ENCODE measurements at places on chromosomes 5 and 9.

DNA sequence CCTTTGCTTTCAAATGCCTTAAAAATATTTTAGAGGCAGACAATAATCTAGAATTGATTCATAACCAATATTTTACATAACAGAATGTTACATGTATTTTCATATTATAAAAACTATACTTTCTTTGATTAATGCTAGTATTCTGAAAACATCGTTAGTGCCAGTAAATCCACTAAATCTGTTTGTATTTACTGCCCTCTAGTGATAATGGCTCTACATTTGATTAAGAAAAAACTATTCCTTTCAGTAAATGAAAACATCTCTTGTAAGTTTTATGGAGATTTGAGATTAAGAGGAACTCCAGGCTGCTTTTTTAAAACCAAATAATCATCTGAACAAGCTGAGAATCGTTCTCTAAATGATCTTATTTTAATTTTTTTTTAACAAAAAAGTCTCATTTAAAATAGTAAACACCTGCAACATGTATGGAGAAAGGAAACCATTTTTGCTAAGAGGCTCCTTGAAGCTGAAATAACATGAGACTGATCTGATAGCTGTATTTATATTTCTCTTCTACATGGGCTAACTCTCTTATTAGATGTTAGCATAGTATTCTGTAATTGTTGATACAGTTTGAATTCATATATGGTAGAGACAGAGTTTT is 424.7 kb downstream of the RAB3C start:
- DNase-seq, result no peak

DNA sequence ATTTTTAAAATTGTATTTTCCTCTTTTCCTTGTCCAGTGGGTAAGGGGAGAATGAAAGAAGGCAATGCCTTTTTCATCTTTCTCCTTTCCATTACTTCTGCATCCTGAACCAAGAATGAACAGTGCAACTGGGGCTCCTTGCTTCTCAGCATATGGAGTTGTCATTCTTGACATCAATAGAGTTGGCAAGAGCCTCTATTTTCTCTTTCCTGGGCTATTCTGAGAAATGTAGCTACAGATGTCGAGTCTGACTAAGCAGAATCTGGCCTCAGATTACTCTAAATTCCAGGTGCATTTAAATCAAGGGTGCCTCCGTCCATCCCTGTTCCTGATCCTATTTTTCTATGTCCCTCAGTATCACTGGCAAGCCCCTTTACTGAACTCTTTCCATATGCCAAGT is 244.8 kb downstream of the GLIS3 start:
- no peak for DNase-seq

GRCh38 chr9:94213511-94214124 is 45.5 kb upstream of the ZNF169 start:
- DNase-seq, result peak; percentile 67

DNA sequence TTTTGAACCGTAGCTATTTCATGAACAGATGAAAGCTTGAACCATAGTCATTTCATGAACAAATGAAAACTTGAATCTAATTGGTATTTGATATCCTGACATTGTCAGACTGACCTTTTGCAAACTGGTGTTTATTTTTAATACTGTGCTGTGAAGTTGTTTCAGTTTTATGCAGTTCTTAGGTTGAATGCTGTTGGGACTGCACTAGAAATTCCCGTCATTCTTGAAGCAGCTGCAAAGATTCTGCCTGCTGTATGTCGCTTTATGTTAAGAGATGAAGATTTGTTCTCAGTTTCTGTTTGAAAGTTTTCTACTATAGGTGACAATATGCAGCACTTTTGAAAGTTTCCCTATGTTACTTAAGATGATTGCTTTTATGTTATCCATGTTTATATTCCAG is 22.5 kb upstream of the FAM120AOS start:
- no peak for DNase-seq

- no peak for DNase-seq
Measured at GRCh38 chr9:114096041-114096511, 3.0 kb downstream of the KIF12 start.

DNA sequence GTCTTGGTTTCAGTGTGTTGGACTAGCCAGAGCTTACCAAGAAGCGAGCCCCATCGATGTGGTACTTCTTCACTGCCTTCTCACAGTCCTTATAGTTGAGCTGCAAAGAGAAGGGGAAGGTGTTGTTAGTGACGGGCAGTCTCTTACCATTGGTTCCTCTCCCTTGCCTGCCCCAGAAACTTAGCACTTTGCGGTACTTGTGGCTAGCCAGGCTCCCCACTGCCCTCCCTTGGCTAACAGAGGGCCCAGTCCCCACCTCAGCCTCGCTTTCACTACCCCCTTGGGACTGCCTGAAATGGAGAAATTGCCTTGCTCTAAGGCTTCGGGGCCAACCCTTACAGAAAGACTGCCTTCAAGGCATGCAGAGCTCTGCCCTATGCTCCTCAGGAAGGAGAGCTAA is 4.3 kb downstream of the LCP2 start:
- DNase-seq, result no peak

DNA sequence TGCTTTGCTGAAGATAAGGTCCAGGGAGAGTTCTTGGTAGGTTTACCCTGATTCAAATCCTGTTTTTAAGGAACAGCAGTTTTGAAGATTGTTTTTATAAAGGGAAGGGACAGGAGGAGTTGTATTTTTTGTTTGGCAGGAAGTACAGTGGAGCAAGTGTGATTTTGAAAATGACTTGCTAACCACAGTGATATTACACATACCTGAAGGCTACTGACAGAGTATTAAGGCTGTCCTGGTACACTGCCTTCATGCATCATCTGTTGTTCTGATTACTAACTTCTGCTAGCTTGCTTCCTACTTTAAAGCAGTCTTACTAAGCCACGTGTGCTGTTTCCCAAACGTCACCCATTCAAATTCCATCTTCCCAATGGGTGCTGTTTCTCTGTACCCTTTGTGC is 559.5 kb upstream of the SGCD start:
- no peak for DNase-seq

DNA sequence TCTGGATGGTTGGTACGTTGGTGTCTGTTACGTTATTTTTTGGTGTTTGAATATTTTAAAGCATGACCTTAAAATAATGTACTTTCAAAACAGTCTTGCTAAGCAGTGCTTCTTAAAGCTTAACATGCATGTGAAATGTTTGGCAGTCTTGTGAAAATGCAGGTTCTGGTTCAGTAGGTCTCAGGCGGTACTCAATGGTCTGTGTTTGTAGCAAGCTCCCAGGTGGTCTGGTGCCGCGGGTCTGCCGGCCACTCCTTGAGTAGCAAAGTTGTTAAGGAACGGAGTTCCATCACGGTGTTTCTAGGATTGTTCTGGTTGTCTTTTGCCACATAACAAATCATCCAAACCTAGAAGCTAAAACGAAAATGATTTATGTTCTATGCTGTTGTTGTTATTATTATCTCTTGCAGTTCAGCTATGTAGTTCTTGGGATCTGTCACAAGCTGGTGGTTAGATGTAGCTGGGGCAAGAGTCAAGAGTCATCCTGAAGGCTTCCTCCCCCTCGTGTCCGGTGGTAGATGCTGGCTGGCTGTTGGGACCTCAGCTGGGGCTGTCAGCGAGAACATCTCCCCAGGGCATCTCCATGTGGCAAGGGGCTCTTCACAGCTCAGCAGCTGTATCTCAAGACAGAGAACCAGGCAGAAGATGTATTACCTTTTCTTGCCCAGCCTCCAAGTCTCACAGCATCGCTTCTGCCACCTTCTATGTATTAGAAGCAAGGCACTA is 186.8 kb downstream of the PALM2AKAP2 start:
- no peak for DNase-seq

DNA sequence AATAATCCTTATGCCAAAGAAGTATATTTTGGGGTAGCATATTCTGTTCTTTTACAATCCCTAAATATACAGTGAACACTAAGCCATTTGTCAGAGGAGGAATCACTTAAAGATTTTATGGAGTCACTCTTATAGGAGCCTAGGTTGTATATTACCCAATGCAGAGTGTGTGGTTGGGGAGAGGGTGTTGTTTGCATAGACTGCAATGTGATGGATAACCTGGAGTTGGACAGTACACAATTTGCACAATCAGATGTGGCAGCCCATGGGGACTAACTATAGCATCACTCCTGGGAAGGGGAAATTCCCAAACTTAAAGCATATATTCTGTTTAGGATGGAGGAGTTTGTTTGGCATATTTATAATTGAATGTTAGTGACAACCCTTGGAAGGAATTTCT is 9.6 kb upstream of the NDFIP1 start:
- DNase-seq, result no peak

DNA sequence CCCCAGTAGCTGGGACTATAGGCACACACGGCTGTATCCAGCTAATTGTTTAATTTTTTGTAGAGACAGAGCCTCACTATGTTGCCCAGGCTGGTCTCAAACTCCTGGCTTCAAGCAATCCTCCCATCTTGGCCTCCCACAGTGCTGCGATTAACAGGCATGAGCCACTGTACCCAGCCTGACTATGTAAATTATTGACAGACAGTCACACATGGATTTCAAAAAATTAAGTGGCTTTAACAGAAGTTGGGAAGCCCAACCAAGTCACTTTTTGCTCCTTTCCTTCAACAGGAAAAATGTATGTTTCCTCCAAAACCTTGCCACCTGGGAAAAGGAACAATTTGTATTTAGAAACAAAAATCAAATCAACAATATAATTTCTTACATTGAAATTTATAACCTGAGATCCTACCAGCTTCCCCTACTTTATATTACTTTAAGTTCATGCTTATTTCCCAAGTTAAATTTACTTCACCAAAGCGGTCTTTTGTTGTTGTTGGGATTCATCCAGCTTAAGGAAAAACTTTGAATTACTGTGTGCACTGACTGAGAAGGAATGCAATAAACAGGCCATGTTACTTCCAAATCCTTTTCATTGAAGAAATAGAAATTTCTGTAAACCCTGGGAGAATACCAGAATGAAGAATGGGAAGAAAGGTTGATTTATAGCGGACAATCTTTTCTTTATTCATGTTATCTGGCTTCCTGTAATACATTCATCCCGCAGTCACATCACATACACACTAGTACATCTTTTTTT is 8.6 kb downstream of the PCA3 start:
- DNase-seq, result no peak

DNA sequence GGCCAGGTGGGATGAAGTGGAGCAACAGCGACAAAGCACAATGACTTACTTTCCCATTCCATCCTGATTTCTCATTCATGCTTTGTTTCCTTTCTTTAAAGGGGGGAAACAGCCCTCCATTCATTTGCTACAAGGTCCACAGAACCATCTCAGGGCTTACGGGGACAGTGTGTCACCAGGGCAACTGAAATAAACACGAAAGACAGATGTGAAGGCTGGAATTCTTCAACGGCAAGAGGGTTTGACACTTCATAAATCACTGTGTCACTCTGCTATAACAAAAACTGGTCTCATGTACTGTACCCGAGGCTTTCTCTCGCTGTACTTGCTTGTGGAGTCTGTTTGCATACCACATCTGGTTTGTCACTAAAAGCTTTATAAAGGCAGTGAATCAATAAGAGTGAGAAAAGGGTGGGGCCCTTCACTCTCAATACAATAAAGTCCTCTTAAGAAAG is 150.8 kb downstream of the EFNA5 start:
- no peak for DNase-seq

DNA sequence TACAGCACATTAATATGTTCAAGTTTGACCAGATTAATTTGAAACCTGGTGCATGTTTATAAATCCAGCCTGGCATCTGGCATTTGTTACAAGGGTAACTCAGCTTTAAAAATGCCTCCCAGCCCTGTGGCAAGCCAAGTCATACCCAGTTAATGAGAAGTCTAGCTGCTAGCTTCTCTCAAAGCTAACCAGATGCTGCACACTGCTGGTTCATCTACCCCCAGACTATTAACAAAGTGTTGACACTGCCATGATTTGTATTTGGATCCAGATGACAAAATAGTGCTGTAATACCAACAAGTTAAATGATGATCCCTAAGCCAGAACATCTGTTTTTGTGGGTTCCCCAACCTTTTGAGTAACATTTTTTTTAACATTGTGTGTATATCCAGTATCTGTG is 573.7 kb upstream of the DAB2 start:
- DNase-seq, result no peak

DNA sequence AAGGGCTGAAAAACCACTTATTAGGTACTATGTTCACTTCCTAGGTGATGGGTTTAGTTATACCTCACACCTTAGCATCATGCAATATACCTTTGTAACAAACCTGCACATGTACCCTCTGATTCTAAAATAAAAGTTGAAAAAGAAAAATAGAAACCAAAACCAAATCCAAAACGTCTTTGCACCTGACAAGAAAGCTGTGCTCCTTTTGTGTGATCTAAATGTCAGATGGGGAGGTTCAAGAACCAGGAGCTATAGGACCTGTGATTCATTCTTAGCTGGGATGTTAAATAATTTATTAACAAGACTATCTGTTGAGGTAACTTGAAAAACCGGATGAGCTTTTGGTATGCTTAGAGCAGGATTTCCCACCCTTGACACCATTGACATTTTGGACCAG is 16.9 kb upstream of the TNFSF15 start:
- no peak for DNase-seq

- DNase-seq, result no peak
Measured at GRCh38 chr9:22119522-22120158, 110.5 kb upstream of the CDKN2B start.

DNA sequence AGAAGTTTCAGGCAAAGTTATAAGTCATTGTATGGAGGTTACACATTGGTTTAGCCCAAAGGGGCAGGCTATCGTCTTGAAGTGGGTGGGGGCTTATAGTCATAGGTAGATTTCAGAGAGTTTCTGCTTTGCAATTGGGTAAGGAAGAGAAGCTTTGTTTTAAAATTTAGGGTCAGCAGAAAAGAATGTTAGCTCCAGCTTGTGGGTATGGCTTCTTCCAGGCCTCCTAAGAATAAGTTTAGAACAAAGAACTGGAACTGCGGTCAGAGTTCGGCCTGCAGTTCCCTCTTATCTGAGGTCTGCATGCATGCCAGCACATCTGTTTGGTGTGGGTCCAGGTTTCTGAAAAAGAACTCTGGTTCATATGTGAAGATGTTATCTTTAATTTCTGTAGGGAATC is 96.1 kb downstream of the CYFIP2 start:
- no peak for DNase-seq

- DNase-seq, result peak; percentile 51
Measured at GRCh38 chr9:132141948-132142594, 19.8 kb upstream of the NTNG2 start.

DNA sequence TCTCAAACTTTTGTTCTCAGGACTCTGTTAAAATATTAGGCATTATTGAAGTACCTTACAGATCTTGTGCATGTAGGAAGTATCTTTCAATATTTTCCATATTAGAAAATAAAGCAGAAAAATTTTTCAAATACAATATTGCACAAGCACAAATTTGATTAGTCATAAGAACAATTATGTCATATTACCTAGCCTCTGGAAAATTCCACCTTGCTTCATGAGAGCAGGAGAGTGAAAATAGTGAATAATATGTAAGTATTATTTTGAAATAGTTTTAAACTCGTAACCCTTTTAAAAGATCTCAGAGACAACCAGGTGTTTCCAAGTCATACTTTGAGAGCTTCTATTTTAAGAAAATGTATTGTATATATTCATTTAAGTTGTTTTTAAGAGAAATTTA is 1672.9 kb upstream of the ACO1 start:
- DNase-seq, result no peak

GRCh38 chr5:59640411-59640810 is 253.1 kb downstream of the PDE4D start:
- DNase-seq, result no peak

GRCh38 chr9:76808636-76809035 is 44.4 kb downstream of the PCA3 start:
- no peak for DNase-seq
